ENCODE measurements at places on chromosomes 5 and 9. TPM values are rescaled to one million over a fixed set of nuclear protein-coding genes. Genes with fewer than 3 reads are reported as not detected.

- peak; percentile 63 for DNase-seq
Measured at GRCh38 chr9:132288966-132289365, 65.8 kb downstream of the SETX start.

CPEB4 gene
- total RNA-seq = 33.8 TPM

- DNase-seq = no peak
Measured at GRCh38 chr5:42429694-42430093, 6.5 kb downstream of the GHR start.

GRCh38 chr5:174626369-174626920 lies 97.9 kb upstream of the MSX2 start:
- no peak for DNase-seq

- DNase-seq = peak; percentile 70
Measured at GRCh38 chr5:111075520-111075919, 4.0 kb downstream of the TSLP start.

DNA sequence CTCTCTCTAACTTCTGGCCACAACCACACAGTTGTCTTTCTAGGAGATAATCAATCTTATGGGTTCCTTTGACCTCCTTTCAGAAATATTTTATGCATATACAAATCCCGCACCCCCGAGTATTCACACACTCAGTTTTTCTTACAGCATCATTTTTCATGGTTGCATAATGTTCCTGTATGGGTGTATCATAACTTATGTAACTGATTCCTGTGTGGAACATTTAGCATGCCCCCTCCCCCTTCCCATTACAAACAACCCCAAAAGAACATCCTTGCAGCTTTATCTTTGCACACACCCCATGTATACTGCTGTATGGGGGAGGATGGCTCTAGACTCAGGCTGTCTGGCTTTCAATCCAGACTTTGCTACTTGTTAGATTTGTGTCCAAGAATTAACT lies 93.8 kb downstream of the PSD2 start:
- DNase-seq = no peak

DNA sequence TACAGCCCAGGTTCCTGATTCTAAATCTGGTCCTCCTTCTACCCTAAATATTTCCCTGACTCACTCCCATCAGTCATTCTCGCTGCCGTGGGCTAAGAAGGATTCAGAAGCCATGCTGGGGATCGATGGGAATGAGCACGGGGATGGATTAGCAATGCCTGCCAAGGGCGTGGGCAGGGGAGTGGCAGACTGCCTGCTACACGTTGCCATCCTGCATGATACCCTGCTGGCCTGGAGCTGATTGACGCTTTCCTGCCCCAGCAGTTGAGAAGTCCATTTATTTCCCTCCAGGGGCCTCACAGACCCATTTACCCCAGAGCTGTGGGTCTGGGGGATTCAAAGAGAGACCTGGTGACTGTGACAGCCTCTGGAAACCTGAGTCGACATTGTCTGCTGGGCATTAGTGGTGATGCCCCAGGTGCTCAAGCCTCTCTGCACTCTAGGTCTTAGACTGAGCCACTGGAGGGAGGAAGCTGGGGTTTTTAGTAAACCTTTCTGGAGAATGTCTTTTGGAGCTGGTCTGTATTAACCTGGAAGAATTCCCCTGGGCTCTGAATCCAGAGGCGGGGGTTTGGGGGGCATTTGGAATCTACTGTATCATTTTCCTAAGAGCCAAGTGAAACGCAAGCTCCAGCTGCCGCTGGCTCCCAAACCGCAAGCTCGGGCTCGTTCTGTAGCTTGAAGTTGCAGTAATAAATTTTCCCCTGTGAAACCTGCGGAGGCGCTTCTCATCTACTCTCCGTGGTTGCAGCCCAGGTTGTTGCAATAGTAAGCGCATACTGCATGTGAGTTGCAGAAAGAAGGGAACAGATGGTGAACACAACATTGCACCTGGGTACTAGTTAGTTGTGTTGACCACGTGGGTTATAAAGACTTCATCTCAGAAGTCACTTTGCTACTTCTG lies 76.3 kb upstream of the RAPGEF1 start:
- DNase-seq = no peak

Measured in fibroblast of villous mesenchyme (primary cell).